Brain pericyte (primary cell): ENCODE measurements at places on chromosomes 11 and 22.

DNA sequence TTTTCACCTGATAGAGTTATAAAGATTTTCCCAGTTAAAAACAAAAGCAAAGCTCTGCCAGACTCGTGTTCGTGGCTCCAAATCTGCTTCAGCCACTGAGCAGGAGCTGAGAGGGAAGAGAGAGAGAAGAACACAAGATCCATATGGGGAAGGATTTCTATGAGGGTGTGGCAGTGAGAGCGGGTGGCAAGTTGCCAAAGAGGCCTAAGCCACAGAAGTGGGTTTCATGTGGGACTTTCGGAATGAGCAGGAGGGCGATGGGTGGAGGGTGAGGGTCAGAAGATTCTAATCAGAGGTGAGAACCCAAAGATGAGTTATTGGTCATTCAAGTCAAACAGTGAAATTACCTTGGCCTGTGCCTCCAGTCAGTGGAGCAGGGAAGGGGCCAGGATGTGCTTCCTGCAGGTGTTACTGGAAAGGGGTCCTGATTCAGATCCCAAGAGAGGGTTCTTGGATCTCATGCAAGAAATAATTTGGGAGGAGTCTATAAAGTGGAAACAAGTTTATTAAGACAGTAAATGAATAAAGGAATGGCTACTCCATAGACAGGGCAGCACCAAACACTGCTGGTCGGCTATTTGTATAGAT, 40.5 kb upstream of the TOP3B start:
- no peak for DNase-seq

GRCh38 chr22:31958625-31959239, 14.4 kb downstream of the YWHAH start:
- DNase-seq, result no peak

- no peak for DNase-seq
Observed at GRCh38 chr11:28964811-28965210, 856.6 kb downstream of the METTL15 start.

- DNase-seq, result no peak
Observed at GRCh38 chr11:65213322-65214211, 31.8 kb downstream of the CAPN1 start.

GRCh38 chr11:95831198-95831883, 41.0 kb downstream of the CEP57 start:
- DNase-seq, result no peak

GRCh38 chr22:36194385-36194784, 7.2 kb downstream of the APOL4 start:
- no peak for DNase-seq

DNA sequence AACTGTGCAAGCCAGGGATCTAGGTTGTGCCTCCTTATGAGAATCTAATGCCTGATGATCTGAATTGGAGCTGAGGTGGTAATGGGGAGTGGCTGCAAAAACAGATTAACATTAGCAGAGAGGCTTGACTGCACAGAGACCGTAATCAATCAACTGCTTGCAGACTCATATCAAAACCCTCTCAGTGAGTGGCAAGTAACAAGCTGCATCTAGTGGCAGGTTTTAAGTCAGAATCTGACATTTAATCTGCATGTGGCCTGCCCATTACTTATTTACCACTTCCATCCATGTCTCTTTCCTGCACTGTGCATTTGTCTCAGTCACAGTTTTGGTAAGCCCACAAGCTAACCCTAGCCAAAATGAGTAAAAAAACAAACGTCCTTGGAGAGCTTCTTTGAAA, 11.2 kb downstream of the C11orf58 start:
- no peak for DNase-seq

- DNase-seq, result no peak
Observed at GRCh38 chr22:48492366-48493320, 1335.0 kb downstream of the BRD1 start.

DNA sequence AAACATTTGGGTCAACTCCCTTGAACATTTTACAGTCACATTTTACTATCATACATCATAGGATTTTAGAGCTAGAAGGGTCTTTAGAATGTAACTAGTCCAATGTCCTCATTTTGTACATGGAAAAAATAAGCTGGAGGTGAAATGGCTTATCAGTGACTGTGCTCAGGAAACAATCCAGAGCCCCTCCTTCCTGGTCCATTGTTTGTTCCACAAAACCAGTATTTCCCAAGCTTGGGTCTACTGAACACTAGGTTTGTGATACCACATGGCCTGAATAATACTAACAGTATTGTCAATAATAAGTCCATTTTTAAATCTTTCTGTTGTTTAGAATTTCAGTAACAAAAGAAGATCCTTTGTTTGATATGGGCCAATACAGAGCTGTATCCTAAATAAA, 27.1 kb downstream of the PDGFD start:
- DNase-seq, result no peak
